ENCODE measurements at places on chromosomes 5 and 9.

DNA sequence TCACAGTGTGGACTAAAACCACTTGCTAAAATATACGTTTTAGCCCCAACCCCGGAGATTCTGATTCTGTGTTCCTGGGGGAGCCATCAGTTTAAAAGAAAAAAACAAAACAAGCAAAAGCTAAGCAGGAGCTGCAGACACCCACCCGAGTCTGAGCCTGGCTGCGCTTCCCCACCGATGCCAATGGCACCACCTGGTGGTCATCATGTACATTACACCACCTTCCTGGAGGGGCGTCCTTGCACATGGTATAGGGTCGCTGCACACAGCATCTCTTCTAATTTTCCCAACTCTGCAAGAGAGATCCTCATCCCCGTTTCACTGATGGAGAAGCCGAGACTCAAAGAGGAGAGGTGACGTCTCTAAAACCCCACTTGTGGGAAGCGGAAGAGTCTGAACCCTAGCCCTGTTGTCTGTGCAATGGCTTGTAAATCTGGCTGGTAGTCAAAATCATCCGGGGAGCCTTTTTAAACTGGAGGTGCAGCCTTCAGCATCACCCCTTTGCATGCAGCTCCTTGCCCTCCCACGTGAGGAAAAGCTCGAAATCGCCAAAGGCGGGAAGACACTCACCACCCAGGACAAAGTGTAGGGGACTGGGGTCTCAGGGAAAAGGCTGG is 23.1 kb upstream of the CNOT6 start:
- peak; percentile 29 for DNase-seq

- DNase-seq, result no peak
Observed at GRCh38 chr5:146586752-146587151, 70.8 kb upstream of the GPR151 start.

- no peak for DNase-seq
Observed at GRCh38 chr5:68318955-68319705, 103.6 kb downstream of the PIK3R1 start.

GRCh38 chr5:36164461-36164860 is 12.6 kb downstream of the SKP2 start:
- DNase-seq, result no peak

DNA sequence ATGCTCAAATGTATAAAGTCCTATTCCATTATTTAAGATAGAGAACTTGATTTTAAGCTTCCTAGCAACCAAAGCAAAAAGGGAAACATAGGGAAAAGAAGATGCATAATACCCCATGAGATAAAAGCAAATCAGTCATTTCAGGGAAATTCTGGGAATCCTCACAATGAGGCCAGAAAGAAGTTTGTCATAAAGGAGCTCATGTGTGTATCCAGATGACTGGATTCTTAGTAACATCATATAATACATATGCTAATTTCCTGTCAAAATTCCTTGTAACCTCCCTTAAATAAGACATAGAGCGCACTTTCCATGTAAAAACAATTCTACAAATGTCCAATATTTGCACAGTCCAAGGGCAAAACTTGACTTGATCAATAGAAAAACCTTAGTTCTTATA is 411.0 kb upstream of the WWC1 start:
- DNase-seq, result no peak

GRCh38 chr9:77488439-77489126 is 159.5 kb downstream of the GNA14 start:
- no peak for DNase-seq

GRCh38 chr5:96372726-96373380 is 60.2 kb downstream of the PCSK1 start:
- DNase-seq, result no peak

- DNase-seq, result no peak
Observed at GRCh38 chr9:106859957-106860720, 2.8 kb upstream of the ZNF462 start.

GRCh38 chr5:1105350-1106265 is 6.3 kb downstream of the SLC12A7 start:
- DNase-seq, result peak; percentile 38

DNA sequence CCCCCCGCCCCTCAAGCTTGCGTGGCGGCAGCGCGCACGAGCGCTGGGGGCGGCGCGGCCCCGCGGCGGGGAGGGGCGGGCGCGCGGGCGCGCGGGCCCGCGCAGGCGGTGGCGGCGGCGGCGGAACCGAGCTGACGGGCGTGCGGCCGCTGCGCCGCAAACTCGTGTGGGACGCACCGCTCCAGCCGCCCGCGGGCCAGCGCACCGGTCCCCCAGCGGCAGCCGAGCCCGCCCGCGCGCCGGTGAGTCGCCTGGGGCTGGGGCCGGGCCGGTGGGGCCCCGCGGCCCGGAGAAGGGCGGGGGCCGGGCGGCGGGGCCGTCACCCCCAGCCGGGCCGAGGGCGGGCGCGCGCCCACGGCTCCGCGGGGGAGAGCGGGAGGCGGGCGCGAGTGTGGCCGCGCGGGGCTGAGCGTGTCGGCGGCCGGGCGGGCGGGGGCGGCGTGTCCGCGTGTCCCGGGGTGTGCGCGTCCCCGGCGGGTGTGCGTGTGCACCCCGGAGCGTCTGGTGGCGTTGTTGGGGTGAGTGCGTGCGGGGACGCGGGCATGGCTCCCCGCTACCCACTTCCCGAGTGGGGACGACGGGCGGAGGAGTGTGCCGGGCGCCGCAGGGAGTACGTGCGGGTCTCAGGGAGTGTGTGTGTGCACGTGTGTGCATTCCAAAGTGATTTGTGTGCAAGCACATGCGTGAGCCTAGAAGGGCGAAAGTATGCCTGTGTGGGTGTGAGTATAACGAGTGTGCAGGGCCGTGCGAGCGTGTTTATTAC is at the start of gene NEK6:
TSS of gene NEK6 (plus strand) at position 106 of the 763 bp plus-strand sequence. CDS start 44,016 bp downstream, outside the sequence.
- DNase-seq, result peak; percentile 13

DNA sequence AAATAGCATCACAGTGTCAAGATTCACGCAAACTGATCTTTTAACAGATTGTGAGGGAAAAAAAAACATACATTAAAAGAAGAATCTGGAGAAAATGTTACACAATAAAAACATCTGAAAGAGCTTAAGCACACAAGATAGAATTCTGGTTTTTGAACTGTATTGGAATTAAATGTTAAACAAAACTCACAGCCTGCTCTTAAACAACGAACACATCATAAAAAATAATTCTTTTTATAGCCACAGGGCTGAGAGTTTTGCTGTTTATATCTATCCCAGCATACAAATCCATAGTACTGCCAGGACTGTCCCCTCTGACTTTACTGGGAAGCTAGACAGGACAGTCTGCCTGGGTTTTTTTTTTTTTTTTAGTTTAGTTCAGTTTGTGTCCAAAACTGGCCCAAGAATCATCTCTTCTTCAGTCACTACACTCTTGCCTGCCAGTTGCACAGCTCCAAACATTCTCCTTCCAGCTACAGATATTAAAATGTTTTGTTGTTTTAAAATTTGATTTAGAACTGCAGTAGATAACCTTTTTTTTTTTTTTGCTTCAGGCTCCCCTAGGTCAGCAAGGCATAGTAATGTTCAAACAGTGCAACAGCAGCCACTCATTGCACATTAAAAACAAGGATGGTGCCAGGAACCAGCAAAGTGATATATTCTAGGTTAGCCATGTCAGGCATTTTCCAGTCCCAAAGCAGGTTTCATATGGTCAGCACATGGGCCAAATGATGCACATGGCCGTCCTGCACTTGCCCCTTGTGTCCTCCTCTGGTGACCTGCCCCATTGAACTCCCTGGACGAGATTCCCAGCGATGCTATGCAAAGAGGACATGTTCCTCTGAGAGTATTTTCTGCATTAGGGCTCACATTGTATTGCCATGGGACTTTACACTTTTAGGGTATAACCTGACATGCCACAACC is 173.6 kb downstream of the ARL15 start:
- DNase-seq, result no peak

GRCh38 chr5:122390154-122390553 is 78.1 kb downstream of the SNCAIP start:
- DNase-seq, result no peak

DNA sequence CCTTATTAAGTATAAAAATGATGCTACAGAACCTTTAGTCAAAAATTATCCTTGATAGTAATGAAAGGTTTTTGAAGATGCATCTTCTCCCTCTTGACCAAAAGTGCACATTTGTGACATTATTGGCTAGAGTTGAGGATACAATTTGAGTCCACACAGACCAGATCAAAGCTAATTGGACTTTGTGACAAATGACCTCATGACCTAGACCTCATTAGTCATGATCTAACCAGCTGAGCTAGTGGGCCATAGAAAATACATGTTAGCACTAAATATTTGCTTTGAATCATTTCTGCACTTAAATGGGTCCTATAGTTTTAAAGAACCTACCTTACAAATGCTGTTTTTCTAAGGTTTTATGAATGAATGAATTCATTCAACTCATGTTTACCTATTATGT is 182.1 kb downstream of the RFX3 start:
- DNase-seq, result no peak

- no peak for DNase-seq
Observed at GRCh38 chr5:90248640-90249039, 160.9 kb downstream of the CETN3 start.

- DNase-seq, result no peak
Observed at GRCh38 chr9:1994180-1994579, 21.0 kb upstream of the SMARCA2 start.

DNA sequence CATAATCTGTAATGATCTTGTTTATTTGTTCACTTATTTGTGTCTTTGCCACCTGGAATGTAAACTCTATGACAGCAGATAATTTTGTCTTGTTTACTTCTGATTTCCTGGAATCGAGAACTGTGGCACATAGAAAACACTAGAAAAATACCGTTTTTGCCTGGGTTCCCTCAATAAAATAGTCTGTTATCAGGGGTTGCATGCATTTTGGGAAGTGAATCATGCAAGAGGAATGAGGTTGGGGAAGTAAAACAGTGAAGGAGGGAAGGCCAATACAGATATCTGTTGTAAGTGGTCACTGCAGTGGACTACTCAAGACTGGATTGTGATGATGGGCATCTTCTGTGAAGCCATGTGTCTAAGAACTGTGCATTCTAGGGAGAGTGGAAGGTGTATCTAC is 45.2 kb upstream of the IL6ST start:
- DNase-seq, result no peak

- no peak for DNase-seq
Observed at GRCh38 chr5:38621840-38622437, 65.5 kb upstream of the LIFR start.

GRCh38 chr9:104092875-104093600 is 1.1 kb upstream of the SMC2 start:
- no peak for DNase-seq

DNA sequence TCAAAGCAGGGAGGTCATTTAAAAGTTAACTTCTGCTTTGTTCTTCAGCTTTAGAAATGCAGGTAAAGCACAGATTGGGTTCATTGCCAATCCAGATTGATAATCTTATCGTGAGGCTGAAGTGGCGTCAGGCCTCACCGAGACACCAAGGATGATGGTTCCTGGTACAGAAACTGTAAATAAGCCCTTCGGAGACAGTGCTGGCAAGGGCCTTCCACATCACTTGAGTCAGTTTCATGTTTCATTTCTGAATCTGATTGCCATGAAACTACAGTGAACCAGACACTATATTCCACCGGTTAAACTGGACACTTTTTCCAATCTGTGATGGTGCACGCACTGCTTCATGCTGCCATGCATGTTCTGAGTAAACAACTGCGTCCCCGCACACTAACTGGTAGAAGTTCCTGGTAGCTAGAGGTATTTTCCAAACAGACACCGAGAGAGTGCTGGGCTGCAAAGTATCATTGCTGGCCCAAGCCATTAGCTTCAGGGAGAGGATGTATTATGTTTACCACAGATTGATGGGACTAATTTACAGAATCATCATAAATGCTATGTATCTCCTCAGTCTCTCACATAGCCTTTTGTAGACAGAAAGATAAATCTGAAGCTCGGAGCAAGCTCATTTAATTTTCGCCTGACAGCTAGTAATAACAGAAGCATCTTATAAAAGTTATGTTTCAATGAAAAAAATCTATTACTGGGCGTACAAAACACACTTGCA is 336.1 kb downstream of the GLIS3 start:
- no peak for DNase-seq

DNA sequence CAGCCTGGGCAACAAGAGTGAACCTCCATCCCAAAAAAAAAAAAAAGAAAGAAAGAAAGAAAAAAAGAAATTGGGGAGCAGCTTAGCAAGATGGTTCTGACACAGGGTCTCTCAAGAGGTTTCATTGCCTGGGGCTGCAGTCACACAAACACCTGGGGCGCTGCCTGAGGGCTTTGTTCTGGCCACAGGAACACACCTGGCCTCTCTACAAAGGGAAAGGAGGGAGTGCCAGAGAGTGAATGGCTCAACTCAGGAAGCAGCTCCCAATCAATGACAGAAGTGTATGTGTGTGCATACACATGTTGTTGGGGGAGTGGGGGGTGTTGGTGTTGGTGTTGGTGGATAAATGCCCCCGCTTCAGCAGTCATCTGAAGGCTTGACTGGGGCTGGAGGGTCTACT is 32.4 kb upstream of the CTNNA1 start:
- DNase-seq, result no peak

- no peak for DNase-seq
Observed at GRCh38 chr5:40025586-40025985, 600.8 kb upstream of the DAB2 start.

- DNase-seq, result no peak
Observed at GRCh38 chr5:60232036-60232795, 338.7 kb upstream of the PDE4D start.

DNA sequence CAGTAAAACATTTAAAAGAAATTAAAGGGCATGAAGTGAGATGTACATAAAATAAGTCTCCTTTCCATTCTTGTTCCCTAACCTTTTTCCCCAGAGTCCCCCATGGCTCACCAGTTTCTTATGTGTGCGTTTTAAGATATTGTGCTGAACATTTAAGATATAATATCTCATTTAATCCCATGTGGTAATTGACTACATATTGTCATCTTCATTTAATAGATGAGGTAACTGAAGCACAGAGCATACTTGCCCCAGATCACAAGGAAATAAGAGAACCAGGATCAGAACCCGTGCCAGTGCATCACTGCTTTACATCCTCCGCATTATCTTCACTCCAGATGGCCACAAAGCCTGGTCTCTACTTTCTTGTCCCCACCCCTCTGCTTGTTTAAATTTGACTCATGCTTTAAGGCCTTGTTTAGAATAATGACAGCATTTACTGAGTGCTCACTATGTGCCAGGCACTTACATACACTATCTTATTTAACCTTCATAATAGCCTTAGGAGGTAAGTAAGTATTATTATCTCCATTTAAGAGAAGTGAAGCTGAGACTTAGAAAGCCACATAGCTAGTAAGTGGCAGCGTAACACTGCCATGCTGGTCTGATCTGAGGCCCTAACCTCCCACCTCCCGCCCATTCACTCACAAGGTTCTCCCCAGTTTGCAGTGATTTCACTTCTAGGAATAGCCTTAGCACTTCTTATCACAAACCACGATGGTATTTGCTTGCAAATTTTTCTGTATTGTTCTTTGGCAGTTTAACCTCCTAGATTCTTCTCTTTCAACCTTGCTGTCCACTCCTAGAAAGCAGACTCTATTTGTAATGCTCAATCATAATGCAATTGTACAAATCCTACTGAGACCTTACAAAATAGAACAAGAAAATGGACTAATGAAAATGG is 78.4 kb upstream of the IL6ST start:
- DNase-seq, result no peak

Measured in T-helper 17 cell (primary cell).